ENCODE measurements at places on chromosomes 5 and 9.
A peak's percentile ranks its signal among the peaks of the same experiment; 100 is the strongest.

GRCh38 chr5:172439785-172440477 lies 14.4 kb downstream of the SH3PXD2B start:
- DNase-seq: no peak

DNA sequence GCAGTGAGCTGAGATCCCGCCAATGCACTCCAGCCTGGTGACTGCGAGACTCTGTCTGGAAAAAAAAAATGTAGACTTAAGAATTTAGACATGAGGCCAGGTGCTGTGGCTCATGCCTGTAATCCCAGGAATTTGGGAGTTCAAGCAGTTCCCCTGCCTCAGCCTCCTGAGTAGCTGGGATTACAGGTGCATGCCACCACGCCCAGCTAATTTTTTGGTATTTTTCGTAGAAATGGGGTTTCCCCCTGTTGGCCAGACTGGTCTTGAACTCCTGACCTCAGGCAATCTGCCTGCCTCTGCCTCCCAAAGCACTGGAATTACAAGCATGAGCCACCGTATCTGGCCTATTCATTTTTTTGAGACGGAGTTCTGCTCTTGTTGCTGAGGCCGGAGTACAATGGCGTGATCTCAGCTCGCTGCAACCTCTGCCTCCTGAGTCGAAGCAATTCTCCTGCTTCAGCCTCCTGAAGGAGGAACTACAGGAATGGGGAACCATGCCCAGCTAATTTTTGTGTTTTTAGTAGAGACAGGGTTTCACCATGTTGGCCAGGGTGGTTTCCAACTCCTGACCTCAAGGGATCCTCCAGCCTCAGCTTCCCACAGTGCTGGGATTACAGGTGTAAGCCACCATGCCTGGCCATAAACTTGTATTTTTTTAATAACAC lies 14.0 kb downstream of the DDX46 start:
- no peak for DNase-seq

DNA sequence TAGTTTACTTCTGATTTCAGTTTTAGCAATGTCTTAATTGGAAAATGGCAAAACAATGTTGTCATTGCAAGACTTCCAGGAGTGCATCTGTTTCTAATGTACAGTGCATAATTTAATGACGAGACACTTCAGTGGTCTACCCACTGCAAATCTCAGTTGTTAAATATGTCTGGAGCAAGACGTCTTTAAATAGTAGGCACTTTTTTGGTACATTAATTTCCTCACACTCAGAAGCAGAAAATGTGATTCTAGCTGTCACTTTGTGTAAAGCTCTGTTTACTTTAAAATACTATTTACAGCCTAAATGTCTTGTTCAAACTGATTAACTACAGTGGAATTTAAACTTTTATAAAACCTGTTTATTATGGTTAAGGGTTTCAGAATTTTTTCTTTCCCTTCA lies 815.5 kb downstream of the TLE1 start:
- no peak for DNase-seq

GRCh38 chr5:68803881-68804319 lies 289.9 kb upstream of the SLC30A5 start:
- no peak for DNase-seq

DNA sequence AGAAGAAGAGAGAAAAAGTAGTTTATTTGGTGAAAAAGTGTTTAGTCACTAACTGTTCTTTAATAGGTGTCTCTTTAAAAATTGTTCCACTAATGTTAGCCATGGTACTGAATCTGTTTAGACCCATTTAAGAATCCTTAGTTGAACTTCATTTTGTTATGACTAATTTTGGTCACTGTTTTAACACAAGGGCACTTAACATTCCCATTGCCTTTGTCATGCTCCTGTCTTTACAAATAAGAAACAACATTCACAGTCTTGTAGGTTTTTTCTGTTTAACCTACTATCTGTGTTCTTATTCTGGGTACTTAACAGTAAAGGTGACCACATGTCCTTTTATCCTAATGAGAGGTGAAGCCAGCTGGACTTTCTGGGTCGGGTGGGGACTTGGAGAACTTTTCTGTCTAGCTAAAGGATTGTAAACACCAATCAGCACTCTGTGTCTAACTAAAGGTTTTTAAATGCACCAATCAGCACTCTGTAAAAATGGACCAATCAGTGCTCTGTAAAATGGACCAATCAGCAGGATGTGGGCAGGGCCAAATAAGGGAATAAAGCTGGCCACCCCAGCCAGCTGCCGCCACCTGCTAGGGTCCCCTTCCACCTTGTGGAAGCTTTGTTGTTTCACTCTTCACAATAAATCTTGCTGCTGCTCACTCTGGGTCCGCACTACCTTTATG lies 116.7 kb downstream of the WDR70 start:
- DNase-seq: no peak

DNA sequence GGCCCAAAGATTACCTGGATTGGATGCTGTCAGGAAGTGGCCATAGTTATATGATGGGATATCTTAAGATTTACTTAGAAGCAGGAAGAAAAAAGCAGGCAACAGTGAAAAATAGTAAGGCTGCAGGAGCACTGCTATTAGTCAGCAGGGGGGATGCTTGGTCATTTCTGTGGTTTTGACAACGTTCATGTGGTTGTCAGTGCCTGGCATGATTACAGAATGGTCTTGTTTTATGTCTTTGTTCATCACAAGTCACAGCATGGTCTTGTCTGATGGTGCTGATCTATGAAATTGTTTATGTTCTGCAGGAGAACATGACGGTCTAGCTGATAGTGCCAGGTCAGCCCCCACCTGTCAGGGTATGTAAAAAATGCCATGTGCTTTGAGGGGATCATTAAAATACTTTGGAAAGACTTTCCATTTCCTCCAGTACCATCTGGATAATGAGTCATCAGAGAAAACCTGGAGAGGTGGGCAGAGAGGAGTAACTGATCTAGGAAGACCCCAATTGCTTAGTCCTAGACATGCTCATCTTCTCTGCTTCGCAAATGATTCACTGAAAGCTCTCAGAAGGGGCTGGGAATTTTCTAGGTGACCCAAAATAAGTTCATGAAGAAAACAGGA lies 48.5 kb downstream of the PLGRKT start:
- no peak for DNase-seq

DNA sequence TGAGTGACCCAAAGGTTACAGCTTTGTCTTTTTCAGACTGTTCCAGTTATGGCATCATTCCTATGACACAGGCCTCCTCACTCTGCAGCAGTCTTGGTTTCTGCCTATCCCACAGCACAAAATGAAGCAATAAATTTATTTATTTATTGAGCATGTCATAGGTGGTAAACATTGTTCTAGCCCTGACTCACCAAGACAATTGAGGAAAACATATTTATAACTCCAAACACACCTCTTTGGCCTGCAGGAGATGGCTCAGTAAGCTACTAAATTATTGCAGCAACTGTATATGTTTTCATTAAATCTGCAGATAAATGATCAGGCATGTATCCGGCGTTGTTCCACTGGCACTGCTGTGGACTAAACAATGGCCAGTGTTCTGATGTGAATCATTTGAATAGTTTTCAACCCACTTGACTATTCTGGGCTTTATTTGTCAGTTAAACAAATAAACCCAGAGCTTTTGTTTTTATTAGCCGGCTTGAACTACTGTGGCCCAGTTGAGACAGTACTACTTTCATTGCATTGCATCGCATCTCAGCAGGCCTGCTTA lies 83.2 kb downstream of the FOXD1 start:
- peak; percentile 1 for DNase-seq

GRCh38 chr5:75891020-75891419 lies 173.8 kb upstream of the POC5 start:
- no peak for DNase-seq

DNA sequence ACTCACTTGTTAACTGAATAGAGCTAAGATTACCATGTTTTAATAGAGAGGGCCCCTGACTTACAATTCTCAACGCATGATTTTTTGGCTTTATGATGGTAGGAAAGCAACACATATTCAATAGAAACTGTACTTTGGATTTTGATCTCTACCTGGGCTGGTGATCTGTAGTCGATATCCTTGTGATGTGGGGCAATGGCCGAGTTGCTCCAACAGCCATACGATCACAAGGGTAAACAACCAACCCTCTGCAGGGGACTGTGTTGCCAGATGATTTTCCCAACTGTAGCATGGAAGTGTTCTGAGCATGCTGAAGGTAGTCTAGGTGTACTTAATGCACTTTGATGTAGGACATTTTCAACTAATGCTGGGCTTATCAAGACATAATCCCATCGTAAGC lies 36.5 kb downstream of the NSUN2 start:
- DNase-seq: no peak

- no peak for DNase-seq
Measured at GRCh38 chr9:115604831-115605483, 487.0 kb upstream of the TNC start.

DNA sequence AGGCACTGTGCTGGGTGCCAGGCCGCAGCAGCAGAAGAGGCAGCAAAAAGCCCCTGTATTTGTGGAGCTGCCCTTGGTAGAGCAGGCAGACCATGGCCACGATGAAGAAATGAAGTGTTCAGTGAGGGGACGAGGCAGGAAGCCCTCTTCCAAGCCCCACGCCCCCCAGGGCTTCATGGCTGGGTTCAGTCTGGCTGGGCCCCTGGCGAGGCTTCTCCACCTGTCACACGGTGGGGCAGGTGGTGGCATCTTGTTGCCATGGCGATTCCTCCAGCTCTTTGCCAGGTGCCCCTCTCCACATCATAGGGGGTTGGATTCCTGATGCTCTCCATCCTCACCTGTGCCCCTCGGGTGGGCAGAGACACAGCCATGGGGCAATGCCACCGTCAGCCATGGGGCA lies 21.5 kb downstream of the ADGRD2 start:
- no peak for DNase-seq

- DNase-seq: no peak
Measured at GRCh38 chr5:119218830-119219782, 136.7 kb upstream of the TNFAIP8 start.

DNA sequence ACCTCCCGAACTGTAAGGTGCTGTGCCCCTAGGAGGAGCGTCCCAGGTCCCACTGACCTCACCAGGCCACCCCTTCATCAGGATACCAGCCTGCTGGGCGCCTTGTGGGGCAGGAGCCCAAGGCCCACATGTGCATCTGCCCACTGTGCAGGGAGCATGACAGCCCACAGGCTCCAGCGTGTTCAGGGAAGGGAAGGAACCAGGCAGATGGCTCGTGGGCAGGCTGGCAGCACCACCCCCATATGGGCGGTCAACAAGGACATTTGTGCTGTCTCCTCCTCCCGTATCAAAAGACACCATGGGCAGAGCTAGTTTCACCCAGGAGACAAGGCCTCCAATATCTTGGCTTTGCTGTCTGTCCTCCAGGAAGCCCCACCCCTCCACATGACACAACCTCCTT lies 85.5 kb upstream of the PPP1R26 start:
- no peak for DNase-seq

DNA sequence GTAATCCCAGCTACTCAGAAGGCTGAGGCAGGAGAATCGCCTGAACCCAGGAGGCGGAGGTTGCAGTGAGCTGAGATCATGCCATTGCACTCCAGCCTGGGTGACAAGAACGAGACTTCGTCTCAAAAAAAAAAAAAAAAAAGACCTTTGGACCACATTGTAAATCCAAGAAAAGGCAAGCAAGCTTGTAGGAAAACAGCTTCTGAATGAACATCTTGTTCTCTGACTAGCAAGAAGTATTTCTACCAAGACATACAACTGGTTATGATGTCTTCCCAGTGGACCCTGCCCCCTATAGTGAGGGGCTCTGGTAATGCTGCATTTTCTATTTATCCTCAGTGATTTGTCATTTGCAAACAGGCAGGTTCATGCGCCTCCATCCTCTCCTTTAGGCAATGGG lies 4.5 kb upstream of the EIF4EBP3 start:
- DNase-seq: no peak

- DNase-seq: no peak
Measured at GRCh38 chr5:80990971-80991370, 30.8 kb downstream of the RASGRF2 start.

DNA sequence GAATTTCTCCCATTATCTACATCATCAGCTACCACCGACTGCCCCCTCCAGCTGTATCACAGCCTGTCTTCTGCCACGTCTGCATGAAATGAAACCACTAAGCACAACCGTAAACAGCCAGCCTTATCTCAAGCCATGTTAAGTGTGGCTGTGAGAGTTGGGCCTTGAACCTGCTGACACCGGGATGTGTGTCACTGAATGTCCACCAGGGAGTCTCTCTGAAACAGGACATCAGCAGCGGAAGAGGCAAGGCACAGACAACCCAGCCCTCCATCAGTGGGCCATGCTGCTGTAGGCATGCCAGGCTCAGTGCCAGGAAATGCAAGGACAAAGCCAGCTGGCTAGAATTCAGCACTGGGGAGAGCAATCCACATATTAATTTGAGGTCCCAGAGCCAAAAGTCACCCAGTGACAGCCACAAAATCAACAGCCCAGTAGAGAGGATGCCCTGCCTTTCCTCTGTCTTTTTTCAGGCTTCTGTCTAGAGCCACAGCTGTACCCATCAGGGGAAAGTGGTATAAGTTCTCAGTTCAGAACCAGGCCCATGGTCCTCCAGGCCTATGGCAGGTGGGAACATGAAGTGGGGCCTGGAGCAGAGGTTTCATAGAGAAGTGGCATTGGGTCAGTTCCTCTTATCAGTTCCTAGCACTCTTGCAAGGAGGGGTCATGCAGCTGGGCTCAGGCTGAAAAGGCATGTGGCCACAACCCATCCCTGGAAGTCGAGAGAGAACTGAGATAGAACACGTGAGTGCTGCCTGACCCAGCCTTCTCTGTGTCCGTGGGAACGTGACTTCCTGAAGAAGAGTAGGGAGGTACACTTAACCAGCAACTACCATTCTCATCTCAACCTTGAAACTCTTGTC lies 199.4 kb downstream of the ESM1 start:
- DNase-seq: no peak

GRCh38 chr5:59579101-59579823 lies 314.3 kb downstream of the PDE4D start:
- DNase-seq: no peak

GRCh38 chr9:137097761-137098462 lies 11.1 kb downstream of the MAN1B1 start:
- no peak for DNase-seq

- no peak for DNase-seq
Measured at GRCh38 chr5:62596096-62596495, 17.5 kb downstream of the LRRC70 start.

GRCh38 chr5:150589862-150590601 lies 50.4 kb upstream of the SYNPO start:
- no peak for DNase-seq

DNA sequence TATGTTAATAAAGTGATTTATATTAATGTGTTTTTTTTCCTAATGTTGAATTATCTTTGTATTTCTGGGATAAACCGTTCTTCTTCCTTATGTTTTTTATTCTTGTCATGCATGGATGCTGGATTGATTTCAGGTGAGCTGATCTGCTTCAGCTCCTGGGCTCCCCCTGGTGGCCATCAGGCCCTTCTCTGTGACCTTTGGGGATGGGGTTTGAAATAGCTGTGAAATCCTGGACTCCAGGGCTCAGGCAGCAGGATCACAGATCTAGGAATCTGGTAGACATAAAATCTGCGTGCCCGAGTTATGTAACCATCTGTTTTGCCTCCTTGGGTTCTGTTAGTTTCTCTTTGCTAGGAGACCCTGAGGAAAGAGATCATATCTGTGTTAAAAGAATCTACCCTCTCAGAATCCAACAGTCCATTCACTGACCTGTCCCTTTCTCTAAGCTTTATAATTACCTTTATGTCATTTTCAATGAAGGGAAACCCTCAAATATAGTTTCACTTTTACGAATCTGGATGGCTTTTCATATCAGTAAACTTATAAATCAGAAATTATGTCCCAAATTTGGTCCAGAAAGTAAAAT lies 12.2 kb upstream of the OR13J1 start:
- peak; percentile 49 for DNase-seq
